ENCODE measurements at places on chromosomes 4 and X. TPM values are rescaled to one million over a fixed set of nuclear protein-coding genes. Genes with fewer than 3 reads are reported as not detected.

RBMXL3 gene
- total RNA-seq = not detected

ZBTB49 gene
- total RNA-seq = 7.4 TPM

RGN gene
- total RNA-seq = 1.4 TPM

ADGRG2 gene
- total RNA-seq = 13.1 TPM

RTL5 gene
- total RNA-seq = 3.7 TPM

UVSSA gene
- total RNA-seq = 11.3 TPM

FAM47E gene
- total RNA-seq = 7.8 TPM

CD40LG gene
- total RNA-seq = 0.50 TPM

DNA sequence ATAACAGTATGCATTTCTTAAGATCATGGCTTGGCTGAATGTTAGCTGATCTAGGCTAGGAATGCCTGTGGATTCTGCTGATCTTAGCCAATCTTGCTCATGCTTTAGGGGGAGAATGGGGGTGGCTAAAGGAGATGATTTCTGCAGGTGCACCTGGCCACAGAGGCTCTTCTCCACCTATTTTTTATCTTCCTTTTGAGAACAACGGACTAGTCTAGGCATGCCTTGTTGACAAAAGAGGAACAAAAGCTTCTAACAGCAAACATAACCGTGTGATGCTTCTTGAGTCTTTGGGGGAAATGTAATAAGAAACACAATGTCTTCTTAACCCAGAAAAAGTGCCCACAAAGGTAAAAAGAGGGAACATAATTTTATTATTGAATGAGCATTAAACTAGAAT is 743.5 kb downstream of the ARAP2 start:
- no peak for DNase-seq

GRCh38 chr4:9781343-9782135 is at the start of gene DRD5:
Gene DRD5 (plus strand): TSS chr4:9781634. CDS start chr4:9782030, 396 bp downstream.
- no peak for DNase-seq

GRCh38 chrX:69207216-69207615 is 42.0 kb upstream of the PJA1 start:
- no peak for DNase-seq

DNA sequence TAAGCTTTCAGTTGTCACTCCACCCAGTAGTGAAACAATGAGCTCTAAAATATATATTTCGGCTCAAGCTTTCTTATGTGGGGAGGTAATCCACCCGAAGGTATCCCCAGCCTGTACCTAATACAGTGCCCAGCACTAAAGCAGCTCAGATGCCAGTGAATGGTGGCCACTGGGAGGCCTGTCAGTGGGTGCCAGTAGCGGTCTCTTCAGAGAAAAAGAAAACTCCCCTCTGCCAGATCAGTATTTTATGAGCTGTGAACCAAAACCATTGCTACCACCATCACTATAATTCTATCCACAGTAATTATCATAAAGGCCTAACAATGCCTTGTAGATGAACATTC is 835 bp upstream of the NFKB1 start:
- no peak for DNase-seq

GRCh38 chr4:48129307-48130014 is 4.6 kb downstream of the TXK start:
- no peak for DNase-seq

DNA sequence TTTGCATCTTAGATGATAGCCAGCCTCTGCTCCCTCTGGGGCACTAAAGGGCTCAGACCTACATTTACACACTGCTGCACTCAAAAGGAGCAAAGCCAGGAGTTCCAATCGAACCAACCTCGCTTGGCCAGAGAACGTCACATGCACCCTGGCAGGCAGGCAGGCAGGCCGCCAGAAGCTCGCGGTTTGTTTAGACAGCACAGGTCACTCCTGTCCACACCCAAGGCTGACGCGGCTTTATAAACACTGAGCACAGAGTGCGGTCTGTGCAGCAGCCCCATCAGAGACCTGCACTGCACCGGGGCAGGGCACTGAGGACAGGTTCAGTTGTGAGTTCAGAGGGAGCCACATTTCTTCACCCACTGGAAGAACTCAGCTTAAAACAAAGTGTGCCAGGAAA is 143.9 kb downstream of the BCOR start:
- no peak for DNase-seq

- no peak for DNase-seq
Measured at GRCh38 chrX:45852884-45853283, 652.2 kb upstream of the DIPK2B start.

DNA sequence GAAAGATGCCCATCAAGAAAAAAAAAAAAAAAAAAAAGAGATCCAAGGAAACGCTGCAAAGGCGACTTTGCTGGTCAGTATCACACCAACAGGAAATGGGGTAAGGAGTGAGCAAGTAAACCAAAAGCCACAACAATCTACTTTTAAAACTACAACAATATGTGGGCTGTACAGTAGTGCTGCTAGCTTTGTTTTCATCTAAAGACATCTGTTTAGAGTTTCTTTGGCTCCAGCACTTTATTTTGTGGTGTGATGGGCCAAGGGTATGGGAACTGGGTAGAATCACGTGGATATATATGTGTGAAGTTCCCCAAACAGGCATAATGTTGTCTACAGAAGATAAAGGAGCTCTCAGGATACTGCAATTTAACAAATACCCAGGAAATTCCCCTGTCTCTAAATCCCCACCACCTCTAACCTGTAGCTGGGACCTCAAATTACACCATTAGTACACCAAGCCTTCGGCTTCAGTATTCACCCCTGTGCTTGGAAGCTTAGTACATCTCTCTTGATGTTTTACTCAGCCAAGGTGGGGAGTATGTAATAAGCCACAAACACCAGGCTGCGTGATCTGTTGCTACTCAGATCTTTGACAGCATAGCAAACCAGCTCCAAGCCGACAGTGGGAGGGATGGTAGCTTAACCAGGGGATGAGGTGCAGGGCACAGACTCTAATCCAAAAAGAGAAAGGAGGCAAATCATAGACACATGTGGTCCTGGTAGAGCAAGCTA is 207.9 kb downstream of the HS6ST2 start:
- no peak for DNase-seq

DNA sequence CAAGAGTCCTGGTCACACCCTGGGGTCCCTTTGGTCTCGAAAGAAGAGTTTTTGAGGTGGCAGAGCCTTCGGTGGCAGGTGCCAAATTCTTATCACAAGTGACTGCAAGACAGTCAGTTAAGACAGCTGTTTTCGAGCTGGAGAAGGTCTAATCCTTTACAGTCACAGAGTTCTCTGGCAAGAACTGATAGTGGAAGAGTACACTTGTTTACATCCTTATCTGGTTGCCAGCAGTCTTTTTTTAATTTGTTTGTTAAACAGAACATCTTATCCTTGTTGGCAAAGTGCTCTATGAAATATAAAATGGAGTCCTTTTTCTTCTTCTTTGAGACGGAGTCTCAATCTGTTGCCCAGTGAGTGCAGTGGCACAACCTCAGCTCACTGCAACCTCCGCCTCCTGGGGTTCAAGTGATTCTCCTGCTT is 50.4 kb upstream of the ELOVL6 start:
- DNase-seq = no peak

- no peak for DNase-seq
Measured at GRCh38 chrX:74578137-74578536, 36.3 kb downstream of the RLIM start.

DNA sequence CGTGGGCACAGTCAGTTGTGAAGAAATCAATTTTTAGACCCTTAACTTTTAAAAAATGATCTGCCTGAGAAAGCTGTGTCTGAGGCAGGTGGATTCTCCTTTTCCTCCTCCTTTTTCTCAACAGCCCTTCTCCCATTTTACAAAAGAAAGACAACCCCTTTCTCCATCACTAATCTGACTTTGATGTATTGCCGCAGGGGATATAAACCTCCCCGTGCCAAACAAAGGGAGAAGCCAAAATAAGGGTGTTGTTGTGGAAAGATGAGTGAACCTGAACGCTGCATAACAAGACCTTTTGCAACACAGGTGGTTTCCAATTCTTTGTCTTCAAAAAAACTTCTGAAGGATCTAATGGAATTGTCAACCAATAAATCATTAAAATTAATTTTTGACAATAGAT is 8.4 kb upstream of the FHL1 start:
- no peak for DNase-seq

GRCh38 chr4:75004755-75005668 is 72.1 kb downstream of the PARM1 start:
- DNase-seq = no peak

DNA sequence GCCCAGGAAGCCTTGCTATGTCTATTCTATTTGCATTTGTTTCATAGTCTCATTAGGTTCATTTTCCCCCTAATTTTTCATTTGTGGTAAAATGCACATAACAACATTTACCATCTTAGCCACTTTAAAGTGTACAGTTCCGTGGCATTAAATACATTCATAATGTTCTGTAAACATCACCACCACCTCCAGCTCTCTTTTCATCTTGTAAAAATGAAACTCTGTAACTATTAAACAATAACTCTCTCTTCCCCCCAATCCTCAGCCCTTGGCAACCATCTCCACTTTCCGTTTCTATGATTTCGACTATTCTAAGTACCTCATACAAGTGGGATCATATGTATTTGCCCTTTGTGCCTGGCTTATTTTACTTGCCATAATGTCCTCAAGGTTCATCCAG is 19.9 kb downstream of the ARHGEF38 start:
- no peak for DNase-seq

GRCh38 chrX:139290310-139290709 is 240.2 kb upstream of the F9 start:
- no peak for DNase-seq

DNA sequence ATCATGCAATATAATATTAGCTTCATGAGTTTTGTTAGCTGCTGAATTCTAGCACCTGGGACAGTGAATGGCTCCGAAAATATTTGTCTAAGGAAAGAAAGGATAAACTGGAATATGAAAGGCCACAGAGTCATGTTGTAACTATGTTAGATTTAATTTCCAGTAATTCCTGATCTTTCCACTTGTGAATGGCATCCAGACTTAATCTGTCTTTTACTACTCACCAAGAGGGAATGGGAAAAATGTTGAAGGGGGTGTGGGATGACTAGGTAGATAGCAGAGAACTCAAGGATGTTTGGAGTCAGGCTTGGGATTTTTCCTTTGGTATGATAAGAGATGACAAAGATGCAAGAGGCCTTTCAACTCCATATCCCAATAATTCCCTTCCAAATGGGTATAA is 9.4 kb downstream of the ADH6 start:
- DNase-seq = no peak

DNA sequence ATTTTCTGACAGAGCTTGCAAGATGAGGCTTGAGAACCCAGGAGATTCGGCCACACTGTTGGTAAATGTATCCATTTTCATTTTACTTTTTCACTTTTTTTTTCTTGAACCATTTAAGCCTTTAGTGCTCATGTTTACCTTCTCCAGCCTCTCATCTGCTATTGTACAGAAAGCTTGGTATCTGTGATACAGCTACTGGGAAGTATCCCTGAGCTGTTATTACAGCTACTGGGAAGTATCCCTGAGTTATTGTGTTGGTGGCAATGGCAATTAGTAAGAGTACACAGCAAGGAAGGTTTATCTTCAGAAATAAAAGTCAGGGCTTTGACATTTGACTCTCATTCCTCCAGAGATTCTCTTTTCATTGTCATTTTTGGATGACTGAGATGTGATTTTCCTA is 11.8 kb downstream of the CTSO start:
- DNase-seq = no peak

DNA sequence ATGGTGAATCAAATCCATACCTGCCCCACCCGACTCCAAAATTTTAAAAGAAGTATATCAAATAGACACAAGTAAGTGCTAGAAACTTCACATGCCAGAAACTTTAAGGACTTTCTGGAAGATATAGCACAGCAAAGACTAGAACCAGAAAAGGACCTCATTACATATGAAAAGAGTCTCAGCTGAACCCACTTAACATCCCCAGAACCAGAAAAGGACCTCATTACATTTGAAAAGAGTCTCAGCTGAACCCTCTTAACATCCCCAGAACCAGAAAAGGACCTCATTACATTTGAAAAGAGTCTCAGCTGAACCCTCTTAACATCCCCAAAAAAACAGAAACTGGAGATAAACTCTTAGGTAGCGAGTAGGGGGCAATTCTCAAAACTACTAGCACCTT is 32.3 kb downstream of the STPG2 start:
- no peak for DNase-seq

- DNase-seq = no peak
Measured at GRCh38 chr4:99510721-99511120, at the start of gene C4orf17. Gene C4orf17 (plus strand): TSS chr4:99511021. CDS start chr4:99513082, 2,061 bp downstream.

GRCh38 chr4:94534401-94535312 is 82.9 kb downstream of the PDLIM5 start:
- no peak for DNase-seq

DNA sequence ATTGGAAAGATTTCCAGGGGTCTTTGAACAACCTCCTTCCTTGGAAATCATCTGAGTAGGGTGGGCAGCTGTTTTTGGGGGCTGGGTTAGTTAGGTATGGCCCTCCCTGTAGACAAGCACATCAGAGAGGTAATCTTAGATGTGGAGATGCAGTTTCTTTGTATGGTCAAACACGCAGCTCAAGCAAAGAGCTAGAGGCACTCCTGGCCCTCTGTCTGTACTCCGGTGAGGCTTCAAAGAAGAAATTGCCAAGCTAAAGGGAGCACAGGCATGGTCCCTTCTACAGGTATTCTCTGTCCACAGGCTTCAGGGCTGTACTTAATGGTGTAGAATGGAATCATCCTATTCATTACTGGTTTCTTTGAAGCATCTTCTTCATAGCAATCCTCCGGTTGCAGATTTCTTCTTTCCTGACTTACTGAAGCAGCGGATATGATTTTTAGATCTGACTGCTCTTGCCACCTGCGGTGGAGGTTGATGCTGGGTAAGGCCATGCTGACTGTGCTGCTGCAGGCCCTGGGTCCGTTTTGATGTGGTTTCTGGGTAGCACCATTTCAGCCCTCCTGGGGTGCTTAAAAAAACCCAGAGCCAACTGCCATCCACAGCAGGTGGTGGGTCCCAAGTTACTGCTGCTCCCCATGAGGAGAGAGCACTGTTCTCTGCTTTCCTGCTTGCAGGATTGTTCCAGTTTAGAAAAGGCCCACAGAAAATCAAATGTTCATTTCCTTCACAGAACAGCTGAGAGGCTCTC is 318.9 kb upstream of the GATB start:
- DNase-seq = no peak

DNA sequence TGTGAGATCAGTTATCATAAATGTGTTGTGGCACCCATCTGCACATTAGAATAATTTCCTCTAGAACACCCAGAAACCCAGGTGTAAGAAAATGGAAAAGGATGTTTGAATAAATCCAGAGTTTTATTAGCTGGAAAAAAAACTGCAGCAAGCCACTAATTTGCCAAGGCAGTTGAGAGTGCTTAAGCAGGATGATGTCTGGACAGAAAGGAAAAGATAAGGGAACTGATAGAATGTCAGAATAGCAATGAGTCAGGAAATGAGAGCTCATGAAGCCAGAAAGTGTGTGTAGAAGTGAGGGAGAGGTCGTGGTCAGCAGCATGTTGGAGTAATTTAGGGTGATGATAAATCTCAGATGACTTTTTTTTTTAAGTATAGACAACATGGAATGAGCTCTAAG is 15.2 kb upstream of the NEUROG2 start:
- DNase-seq = no peak

- DNase-seq = peak; percentile 28
Measured at GRCh38 chrX:119118780-119119395, 8.7 kb downstream of the KIAA1210 start.
